ENCODE measurements at places on chromosomes 7 and 10.

DNA sequence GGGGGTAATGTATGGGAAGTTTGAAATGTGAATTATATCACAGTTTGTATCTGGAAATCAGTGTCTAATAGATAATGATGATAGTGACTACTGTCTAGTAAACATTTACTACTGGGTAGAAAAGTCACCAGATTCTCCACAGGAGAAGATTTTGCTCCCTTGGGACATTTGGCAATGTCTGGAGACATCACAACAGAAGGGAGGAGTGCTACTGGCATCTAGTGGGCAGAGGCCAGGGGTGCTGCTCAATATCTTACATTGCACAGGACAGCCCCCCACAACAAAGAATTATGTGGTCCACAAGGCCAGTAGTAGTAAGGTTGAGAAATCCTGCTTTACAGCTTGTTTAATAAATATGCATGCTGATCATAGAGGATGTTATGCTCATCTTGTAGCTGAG lies 92.3 kb upstream of the PRPS1L1 start:
- DNase-seq, result peak; percentile 28

- peak; percentile 18 for DNase-seq
These were observed 258.6 kb downstream of the CNTNAP2 start for GRCh38 chr7:146375170-146375569.

DNA sequence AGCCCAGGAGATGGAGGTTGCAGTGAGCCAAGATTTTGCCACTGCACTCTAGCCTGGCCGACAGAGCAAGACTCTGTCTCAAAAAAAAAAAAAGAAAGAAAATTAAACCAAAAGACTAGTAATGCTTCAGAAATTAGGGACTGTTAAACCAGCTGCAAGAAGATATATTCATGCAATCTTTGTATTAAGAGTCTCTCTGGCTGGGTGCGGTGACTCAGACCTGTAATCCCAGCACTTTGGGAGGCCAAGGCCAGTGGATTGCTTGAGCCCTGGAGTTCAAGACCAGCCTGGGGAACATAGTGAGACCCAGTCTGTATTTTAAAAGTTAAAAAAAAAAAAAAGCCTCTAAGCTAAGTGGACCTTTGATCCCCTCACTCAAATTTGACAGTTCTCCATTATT lies 2.5 kb upstream of the HNRNPF start:
- DNase-seq, result no peak

- peak; percentile 66 for DNase-seq
These were observed 205.9 kb downstream of the MBL2 start for GRCh38 chr10:52566471-52567246.

DNA sequence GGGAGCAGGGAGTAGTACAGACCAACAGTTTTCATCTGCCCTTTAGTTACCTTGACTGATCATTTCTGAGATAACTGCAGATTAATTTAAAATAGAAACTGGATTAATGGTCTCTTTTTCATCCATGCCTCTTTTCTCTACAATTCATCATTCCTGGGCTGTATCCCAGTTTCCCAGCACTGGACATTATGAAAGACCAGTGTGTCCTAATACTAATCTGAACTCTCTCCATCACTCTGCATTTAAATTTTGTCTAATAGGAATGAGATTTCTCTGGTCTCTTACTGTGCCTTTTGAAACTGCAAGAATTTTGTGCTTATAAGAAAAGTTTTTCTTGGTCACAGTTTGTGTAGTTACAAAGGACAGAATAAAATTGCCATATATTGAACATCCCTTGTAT lies 12.7 kb downstream of the PLEKHA8 start:
- DNase-seq, result no peak

- no peak for DNase-seq
These were observed 368.1 kb downstream of the RPS24 start for GRCh38 chr10:78401624-78402367.

DNA sequence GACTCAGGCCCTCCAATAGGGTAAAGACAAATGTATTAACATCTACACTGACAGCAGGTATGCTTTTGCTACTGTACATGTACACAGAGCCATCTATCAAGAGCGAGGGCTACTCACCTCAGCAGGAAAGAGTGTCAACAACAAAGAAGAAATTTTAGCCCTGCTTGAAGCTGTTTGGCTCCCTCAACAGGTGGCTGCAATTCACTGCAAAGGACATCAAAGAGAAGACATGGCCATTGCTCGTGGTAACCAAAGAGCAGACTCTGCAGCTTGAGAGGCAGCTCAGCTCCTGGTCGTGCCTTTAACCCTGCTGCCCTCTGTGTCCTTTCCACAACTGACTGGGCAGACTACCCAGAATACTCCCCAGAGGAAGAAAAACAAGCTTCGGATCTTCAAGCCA lies 5.1 kb downstream of the AKR1B15 start:
- peak; percentile 6 for DNase-seq

GRCh38 chr10:1214071-1214675 lies 158.0 kb downstream of the WDR37 start:
- no peak for DNase-seq

DNA sequence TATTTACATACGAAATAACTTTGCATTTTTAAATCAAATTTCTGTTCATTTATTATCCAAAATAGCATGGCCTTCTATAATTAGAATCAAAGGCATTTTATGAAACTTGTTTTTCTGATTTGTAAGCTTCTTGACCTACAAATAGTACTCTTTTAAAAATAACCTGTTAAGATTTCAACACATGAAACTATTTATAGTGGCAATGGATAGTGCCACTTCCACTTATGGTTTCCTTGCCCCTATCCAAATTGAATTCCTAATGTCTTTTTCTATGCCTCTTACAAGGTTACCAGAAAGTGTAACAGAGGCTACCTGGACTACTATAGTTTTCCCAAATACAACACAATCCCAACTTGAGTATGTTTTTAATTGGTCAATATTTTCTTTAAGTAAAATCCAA lies 263.5 kb downstream of the SEMA3D start:
- DNase-seq, result no peak

GRCh38 chr10:132967540-132967939 lies 25.2 kb upstream of the CFAP46 start:
- no peak for DNase-seq

- DNase-seq, result peak; percentile 16
These were observed 18.3 kb downstream of the ANKMY2 start for GRCh38 chr7:16627236-16627635.

GRCh38 chr10:30170814-30171213 lies 111.4 kb upstream of the JCAD start:
- peak; percentile 83 for DNase-seq

DNA sequence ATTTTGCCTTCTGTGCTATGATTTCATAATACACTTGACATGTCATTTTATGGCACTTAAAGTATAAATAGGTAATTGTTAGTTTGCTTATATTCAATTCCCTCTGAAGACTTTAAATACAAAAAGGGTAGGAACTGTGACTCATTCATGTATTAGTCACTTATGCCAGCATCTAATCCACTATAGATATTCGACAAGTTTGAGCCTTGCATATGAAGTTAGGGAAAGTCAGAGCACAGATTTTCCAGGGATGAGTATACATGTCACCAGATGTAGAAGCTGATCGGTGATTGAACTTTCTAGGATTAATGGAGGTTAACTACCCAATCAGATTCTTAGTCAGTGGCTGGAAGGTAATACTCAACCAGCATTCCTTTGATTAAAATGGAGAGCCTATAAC lies 1321.5 kb downstream of the XPNPEP1 start:
- DNase-seq, result peak; percentile 48

DNA sequence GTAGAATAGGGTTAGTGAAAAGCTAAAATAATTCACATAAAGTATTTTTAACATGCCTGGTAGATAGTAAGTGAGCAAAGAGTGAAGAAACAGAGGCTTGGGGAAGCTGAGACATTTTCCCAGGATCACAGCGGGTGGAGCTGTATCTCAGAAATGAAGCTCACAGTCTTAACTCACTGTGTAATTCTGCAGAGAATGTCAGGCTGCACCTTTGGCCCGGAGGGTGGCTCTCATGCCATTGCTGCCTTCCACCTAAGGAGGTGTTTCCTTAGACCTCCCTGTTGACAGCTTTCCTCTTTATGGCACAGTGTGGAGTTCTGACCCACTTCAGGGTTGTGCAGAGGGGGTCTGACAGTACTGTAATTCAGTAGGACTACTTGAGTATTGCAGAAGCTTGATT lies 2.9 kb upstream of the GTPBP4 start:
- no peak for DNase-seq

- DNase-seq, result no peak
These were observed 224.9 kb upstream of the TMEM229A start for GRCh38 chr7:124257638-124258308.

DNA sequence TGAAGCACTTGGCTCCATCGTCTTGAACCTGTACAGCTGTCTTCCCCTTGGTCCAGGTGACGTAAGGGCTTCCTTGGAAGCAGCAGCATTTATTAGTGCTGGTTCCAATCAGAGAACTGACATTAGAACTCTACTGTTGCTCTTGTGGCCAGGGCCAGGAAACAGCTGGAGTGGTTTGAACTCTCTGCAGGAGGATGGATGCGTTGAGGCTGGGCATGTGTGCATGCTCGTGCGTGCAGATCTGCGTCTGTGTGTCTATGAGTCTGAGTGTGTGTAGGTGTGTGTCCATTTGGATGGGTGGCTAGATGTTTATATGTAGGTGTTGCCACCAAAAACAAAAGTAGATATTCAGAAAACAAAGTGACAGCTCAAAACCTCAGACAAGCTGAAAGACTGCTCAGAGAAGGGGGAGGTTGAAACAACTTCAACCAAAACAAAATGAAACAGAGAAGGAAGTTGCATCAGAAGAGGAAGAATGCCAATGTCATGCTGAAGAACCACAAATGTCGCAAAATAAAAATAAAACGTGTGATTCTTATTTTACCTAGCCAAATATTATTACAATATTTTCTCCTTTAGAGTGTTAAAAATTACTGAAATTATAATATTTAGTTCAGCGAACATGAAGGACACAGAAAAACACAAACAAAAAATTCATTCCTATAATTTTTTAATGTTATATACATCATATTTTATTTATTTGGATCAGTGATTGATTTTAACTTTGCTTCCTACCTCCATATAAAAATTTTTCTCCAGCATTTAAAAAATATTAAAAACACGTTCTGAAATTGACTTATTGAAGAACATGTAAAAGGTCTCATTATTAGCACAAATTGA lies 96.1 kb upstream of the MKLN1 start:
- peak; percentile 72 for DNase-seq

DNA sequence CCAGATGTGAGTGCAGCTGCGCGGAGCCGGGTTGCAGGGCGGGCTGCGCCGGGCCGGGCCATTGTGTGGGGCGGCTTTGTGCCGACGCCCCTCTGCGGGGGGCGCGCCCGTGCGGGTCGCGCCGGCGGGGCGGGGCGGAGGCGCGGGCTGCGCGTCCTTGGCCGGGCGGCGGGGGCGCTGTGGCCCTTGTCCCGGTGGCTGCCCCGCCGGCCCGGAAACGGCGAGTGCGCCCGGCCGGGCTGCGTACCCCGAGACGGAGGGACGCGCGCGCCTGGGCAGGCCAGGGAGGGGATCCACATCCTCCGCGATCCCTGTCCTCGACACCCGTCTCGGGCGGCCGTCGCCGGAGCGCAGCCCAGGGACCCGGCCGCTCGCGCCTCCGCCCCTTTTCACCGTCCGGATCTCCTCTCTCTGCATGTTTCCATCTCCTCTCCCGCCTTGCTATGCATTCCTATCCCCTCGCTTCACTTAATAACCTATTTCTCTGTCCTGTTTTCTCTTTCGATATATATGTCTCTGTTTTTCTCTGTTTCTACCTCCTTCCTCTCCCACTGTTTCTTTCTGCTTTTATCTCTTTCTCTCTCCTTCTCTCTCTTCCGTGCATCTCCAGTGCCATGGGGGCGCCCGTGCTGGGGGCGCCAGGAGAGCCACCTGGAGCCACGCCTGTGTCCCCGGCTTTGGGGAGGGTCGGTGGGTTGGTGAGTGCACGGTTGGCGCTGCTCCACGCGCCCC lies 765 bp downstream of the PFKFB3 start:
- no peak for DNase-seq

DNA sequence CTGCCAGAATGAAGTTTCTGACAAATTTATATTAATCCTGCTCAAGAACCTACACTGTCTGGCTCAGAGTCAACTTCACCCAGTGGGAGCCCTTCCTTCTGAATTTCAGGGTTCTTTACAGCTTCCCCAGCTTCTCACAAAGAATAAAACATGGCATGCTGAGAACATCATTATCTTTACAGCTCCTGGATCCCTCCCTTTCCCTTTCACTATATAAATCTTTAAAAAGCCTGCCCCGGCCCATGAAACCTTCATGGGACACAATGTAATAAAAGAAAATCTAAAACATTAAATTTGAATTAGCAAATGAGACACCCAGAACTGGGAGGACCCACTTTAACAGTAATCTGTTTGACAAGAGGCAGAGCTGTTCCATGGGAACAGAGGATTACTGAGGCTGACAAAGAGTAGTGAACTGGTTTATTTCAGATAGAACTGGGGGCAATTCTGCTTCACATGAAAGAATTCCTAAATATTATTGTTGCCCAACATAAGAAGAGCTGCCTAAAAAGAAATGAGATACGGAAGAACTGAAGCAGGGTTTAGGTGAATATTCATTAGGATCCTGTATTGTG lies 222.8 kb downstream of the THSD7A start:
- no peak for DNase-seq

DNA sequence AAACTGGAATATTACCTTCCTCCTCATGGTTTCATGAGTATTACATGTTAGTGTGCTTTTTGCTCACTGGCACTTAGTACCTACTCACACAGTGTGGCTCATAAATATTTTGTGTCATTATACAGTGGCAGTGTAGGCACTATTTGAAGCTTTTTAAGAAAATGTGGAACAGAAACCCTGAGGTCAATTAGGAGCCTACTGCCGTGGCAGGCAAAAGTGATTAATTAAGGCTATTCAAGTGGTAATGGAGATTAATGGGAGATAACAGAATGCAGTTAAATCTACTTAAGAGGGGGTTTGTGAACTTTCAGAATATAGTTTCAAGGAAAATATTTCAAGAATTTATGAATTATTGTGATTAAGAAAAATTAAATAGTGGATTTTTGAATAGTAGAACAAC lies 277.6 kb downstream of the HGF start:
- no peak for DNase-seq

DNA sequence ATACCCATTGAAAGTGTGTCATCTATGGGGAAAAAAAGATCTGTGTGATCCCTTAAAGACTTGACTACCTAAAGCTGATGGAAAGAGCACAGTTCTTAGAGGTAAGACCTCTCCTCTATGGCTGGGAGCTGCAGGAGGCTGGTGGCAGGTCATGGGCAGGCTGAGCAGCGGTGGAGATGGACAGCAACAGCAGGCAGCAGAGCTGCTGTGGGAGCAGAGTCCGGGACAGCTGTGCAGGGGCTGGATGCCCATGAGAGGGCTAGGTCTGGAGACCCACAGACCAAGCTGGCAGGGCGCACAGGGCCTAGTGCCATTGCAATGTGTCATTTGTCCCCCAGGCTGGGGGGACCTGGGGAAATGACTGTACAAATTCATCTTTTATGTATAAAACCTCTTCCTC lies 13.4 kb upstream of the EPHA1 start:
- no peak for DNase-seq
